ENCODE measurements at places on chromosomes 11 and 22. TPM values are rescaled to one million over a fixed set of nuclear protein-coding genes. Genes with fewer than 3 reads are reported as not detected.

ALDH3B2 gene
- not detected for total RNA-seq

MMP1 gene
- 0.71 TPM for total RNA-seq

RAG1 gene
- 0.29 TPM for total RNA-seq

ELFN2 gene
- total RNA-seq, result 7.6 TPM

PKP3 gene
- total RNA-seq, result 39.8 TPM

OVOL1 gene
- not detected for total RNA-seq

OR5B12 gene
- total RNA-seq, result not detected

DGKZ gene
- 50.4 TPM for total RNA-seq

ABCC8 gene
- total RNA-seq, result 1.6 TPM

HEPHL1 gene
- total RNA-seq, result not detected

CFAP300 gene
- total RNA-seq, result 5.6 TPM

DDIAS gene
- 7.6 TPM for total RNA-seq

LSP1 gene
- total RNA-seq, result 1.3 TPM

TRIM49 gene
- total RNA-seq, result not detected

SEPTIN3 gene
- total RNA-seq, result 1.2 TPM

MMP12 gene
- not detected for total RNA-seq

MMP13 gene
- total RNA-seq, result not detected

OR6A2 gene
- not detected for total RNA-seq

LYVE1 gene
- total RNA-seq, result 0.11 TPM

MS4A15 gene
- not detected for total RNA-seq

GUCY1A2 gene
- total RNA-seq, result 0.07 TPM

NUMA1 gene
- 73.1 TPM for total RNA-seq

DESI1 gene
- 16.7 TPM for total RNA-seq

LMO2 gene
- 0.31 TPM for total RNA-seq

CECR2 gene
- total RNA-seq, result 0.08 TPM

APOA1 gene
- total RNA-seq, result 0.10 TPM

KLHL22 gene
- 9.0 TPM for total RNA-seq

PTPRCAP gene
- 0.33 TPM for total RNA-seq

SPON1 gene
- not detected for total RNA-seq

TCF20 gene
- 15.1 TPM for total RNA-seq

LRFN4 gene
- total RNA-seq, result 101 TPM

RAB39A gene
- total RNA-seq, result 0.27 TPM

OR8K3 gene
- total RNA-seq, result not detected

ARHGEF17 gene
- 8.5 TPM for total RNA-seq

LINC01488 gene
- not detected for total RNA-seq

CDHR5 gene
- total RNA-seq, result 0.05 TPM

DAGLA gene
- 6.4 TPM for total RNA-seq

ALDH3B1 gene
- total RNA-seq, result 141 TPM

NUDT8 gene
- total RNA-seq, result 11.9 TPM

INS gene
- not detected for total RNA-seq

MB gene
- 7.1 TPM for total RNA-seq

MCAT gene
- total RNA-seq, result 28.6 TPM

CCDC86 gene
- total RNA-seq, result 84.9 TPM

ASCL3 gene
- total RNA-seq, result not detected

OR8A1 gene
- total RNA-seq, result not detected

YIF1A gene
- total RNA-seq, result 88.2 TPM

YPEL4 gene
- 0.32 TPM for total RNA-seq

SOX10 gene
- not detected for total RNA-seq

DKK3 gene
- 13.5 TPM for total RNA-seq

GGT5 gene
- total RNA-seq, result 2.5 TPM

DSCAML1 gene
- total RNA-seq, result 0.31 TPM

F2 gene
- total RNA-seq, result 2.0 TPM

CYP2D6 gene
- total RNA-seq, result 0.69 TPM

KCNJ4 gene
- 0.09 TPM for total RNA-seq

Data from A549 treated with RU486 at 1 μM for 4 hours (cell line).